Stimulated activated CD4-positive, alpha-beta T cell treated with anti-CD3 and anti-CD28 coated beads, Interleukin-12 subunit alpha, Interleukin-12 subunit beta, amount 100 ng/mL, for 4 hours (primary cell): ENCODE measurements at places on chromosomes 6 and 20.

GRCh38 chr20:57092112-57092899, 174.1 kb downstream of the BMP7 start:
- DNase-seq = peak; percentile 52

GRCh38 chr6:46026307-46026706, 10.6 kb upstream of the CLIC5 start:
- no peak for DNase-seq

- DNase-seq = no peak
These were observed 56.3 kb upstream of the EYA4 start for GRCh38 chr6:133184798-133185372.

DNA sequence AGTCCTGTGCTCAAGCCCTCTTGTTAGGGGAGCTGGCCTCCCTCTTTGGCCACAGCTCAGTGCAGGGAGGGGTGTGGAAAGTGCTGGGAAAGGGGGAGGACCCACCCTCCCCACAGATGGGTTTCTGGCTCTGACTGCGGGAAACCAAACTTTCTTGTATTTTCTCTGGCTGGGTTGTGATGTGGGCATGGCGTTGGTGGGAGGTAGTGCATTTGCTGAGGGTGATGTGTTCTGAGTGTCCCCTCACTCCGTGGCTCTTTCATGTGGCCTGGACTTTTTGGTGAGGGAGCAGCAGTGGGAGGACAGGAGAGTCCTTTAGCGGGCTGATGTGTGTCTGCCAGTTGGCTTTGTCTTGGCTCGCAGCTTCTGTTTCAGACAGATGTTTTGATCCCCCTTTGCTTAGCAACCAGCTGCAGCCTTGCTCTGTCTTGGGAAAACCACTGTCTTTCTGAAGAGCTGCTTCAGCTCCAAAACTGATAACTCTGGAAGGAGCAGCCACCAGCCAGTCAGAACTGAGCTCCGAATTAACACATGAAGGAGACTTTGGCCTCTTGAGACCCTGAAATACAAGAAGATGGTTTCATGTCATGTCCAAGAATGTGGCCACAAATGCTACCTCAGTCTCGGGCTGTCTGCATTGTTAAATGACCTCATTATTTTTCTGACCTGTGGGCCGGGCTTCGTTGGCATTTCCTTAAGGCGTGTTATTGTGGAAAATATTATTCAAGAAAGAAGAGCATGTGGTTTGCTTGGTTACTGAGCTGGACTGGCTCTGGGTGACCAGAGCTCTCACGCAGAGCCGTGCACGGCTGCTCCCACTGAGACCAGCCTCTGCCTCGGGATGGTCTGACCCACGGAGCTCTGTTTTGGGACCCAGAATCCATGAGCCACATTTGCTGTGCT, 21.5 kb downstream of the SYNJ2 start:
- no peak for DNase-seq

DNA sequence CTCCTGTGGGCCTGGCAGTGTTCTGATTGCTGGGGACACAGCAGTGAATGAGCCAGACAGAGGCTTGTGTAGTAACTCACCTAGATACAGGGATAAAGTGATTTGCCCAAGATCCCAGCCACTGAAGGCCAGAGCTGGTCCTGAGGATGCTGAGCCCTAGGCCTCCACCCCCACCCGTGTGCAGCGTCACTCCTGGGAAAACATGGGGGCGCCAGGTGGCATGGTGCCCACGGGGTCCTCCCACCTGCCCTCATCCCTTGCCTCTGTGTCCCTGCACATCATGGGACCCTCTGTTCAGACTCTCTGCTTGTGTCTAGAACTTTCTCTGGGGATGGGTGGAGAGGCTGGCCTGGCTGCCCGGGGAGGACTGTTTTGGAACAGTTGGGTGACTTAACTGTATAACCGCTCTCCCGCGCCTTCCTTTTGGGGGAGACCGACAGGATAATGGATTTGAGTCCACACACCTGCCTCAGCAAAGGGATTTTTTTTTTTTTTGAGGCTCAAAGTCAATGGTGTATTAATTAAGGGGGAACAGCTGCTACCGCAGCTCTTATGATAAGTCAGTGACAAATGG, 19.6 kb downstream of the LEMD2 start:
- no peak for DNase-seq

DNA sequence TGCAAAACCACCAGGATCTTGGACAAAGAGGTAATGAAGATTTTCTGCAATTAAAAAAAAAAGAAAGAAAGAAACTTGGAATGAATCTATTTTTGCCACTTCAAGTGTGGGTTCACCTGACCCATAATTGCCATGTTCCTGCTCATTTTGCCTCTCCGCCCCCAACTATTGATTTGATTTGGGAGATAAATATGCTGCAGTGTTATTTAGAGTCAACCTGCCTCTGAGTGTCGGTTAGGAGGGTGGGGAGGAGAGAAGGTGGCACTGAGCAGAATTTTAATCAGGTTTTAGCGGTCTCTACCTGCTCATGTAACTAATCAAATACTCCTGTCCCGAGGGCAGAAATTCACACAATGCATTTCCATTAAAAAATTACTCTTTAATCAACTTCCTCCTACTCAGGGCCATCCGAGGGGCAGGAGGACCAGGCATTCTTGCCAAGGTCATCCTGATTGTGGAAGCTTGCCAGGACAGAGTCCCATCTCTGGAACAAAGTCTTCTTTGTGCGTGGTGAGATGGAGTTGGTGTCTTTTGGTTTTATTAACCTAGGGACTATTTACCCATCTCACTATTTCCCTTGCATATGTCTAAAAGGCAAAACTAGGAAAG, 300.1 kb downstream of the CDH26 start:
- DNase-seq = no peak

- no peak for DNase-seq
These were observed 56.0 kb upstream of the SUPT3H start for GRCh38 chr6:45433533-45434380.

DNA sequence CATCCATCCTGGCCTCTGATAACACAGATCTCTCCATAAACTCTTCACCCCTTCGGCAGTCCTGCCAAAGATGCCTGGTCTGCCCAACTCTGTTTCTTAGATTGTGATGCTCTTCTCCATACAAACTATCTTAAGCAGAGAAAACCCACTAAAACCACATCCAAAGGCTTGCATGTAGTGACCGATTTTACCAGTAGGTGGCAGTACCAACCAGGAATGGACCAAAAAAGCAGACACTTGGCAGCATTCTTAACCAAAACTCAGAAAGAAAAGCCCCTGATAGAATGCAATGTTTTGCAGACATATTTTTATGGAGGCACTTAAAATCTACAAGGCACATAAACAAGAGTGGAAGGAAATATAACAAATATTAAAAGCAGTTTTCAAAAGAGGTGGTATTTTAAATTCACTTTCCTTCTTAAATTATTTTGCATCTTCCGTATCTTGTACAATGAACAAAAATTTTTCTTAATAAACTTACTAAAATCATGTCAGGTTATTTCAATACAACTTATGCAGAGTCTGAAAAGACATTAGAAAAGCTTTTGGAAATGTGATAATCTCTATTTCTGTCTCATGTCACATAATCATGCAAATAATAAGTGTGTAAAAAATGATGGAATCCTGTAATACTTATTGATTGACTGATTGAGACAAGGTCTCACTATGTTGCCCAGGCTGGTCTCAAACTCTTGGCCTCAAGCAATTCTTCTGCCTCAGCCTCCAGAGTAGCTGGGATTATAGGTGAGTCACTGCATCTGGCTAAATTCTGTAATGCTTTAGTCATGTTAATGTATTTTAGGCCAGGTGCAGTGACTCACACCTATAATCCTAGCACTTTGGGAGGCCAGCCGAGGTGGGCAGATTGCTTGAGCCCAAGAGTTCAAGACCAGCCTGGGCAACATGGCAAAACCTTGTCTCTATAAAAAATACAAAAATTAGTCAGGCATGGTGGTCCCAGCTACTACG, 29.4 kb downstream of the LRP11 start:
- peak; percentile 58 for DNase-seq

DNA sequence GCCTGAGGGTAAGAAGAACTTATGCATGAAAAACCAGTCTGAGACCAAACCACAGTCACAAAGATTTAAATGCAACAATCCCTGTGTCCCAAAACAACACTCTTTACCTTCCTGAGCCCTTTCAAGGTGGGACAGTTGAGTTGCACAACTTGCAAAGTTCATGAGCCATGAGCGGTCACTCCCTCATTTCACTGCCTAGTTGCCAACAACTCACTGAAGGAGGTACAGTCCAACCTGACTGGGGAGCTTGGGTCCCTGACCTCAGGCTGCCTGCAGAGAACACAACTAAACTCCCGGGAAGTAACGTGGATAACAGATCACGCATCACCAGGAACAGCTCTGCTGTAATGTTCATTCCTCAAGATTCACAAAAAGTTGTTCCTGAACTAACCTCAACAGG, 69.4 kb downstream of the MBOAT1 start:
- no peak for DNase-seq

DNA sequence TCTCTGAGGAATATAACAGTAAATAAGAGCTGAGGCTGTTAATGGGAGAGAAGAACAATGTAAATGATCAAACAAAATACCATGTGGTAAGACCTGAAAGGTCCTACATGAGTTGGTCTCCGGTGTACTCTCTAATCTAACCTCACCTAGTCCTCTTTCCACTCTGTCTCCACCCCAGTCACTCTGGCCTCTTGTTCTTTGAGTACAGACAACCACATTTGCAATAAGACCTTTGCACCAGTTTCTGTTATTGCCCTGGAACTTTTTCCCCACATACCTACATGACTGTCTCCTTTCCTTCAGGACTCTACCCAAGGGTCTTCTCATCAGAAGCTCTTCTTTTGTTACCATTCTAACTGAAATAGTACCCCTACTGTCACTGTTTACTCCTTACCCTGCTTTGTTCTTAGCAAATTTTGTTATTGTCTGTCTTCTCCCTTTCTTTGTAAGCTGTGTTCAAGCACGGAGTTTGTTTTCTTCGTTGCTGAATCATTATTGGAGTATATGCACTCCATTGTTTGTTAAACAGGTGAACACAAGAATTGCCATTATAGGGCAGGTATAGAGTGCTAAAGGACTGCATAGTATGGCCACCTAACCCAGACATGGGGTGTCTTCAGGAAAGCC, 37.3 kb downstream of the MAPK14 start:
- no peak for DNase-seq

DNA sequence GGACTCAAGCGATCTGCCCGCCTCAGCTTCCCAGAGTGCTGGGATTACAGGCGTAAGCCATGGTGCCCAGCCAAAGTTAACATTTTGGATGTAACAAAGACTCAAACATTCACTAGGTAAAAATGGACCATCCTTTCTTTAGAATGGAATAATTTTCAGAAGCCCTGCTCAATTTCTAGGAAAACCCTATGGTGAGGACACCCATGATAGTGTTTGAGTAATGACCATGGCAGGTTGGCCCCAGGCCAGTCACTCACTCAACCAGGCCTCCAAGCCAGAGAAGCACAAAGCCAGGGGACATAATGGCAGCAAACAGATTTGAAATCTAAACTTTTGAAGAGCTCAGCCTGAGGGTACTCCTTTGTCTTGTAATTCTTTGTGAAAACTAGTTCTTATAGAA, 59.9 kb upstream of the GPR6 start:
- no peak for DNase-seq

- DNase-seq = no peak
These were observed 328.2 kb upstream of the MANEA start for GRCh38 chr6:95249175-95249574.

DNA sequence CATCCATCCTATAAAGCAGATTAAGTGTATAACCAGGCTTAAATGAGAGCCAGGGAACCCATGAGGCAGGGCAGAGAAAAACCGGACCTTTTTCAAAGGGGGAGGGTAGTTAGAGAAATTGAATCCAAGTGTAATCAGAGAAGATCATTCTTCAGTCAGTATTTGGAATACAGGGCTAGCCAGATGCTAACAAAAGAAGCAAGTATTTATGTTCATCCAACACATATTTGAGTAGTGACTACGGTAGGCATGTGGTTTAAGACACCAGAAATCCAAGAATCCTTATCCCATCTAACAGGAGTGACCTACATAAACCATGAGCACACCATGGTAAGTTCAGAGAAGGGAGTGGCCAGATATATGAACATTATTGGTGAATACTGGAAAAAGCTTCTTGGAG, 46.8 kb upstream of the FAM83C start:
- no peak for DNase-seq

- DNase-seq = peak; percentile 31
These were observed 533 bp downstream of the ZFAND3 start for GRCh38 chr6:37819802-37820717.

DNA sequence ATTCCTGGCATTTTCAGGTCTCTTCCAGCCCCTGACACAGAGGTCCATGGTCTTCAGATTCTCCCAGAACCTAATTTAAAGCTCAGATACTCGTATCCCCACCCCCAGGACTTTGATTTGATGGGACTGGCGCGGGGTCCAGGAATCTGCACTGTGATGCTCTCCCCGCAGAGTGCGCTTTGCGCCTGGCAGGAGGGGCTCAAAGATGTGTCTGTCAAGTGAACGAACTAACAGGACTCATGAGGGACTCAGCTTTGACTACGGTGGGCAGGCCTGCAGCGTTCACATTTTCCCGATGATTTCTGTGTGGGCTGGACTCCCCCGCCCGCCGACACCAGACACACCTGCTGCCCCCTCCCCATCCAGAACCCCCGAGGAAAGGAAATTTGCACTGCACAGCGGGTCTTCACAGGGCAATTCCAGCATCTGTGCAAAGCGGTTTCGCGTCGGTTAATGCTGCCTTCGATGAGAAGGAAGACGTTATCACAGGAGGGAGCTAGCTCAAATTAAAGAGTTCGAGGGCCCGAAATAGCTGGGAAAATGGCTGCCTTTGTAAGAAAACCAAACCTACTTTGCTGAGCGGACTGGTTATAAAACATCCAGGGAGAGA, 90.2 kb downstream of the ZDHHC14 start:
- no peak for DNase-seq

GRCh38 chr6:74969591-74970267, 236.1 kb downstream of the COL12A1 start:
- DNase-seq = no peak

- peak; percentile 46 for DNase-seq
These were observed 24.6 kb upstream of the GTSF1L start for GRCh38 chr20:43751167-43752050.
